A673 (cell line): ENCODE measurements at places on chromosomes 7 and 10. TPM values are rescaled to one million over a fixed set of nuclear protein-coding genes. Genes with fewer than 3 reads are reported as not detected.

Gene FKBP6
- total RNA-seq: not detected in 2 replicates

Gene CACNB2
- total RNA-seq: 30.0 and 34.1 TPM in 2 replicates

Gene ZNF716
- total RNA-seq: not detected in 2 replicates

Gene CTNNA3
- total RNA-seq: not detected in 2 replicates

Gene ELMO1
- 0.33 TPM in 1 of 2 replicates, not detected in the other for total RNA-seq

Gene SND1
- 177 and 180 TPM in 2 replicates for total RNA-seq

Gene GNG11
- 14.3 and 14.7 TPM in 2 replicates for total RNA-seq

Gene PRKCQ
- total RNA-seq: not detected in 2 replicates

Gene TWIST1
- total RNA-seq: 37.6 and 41.6 TPM in 2 replicates

Gene PNLIPRP1
- total RNA-seq: not detected in 2 replicates

Gene CNTNAP2
- total RNA-seq: 47.8 and 60.0 TPM in 2 replicates
